ENCODE measurements at places on chromosomes 16 and 17. TPM values are rescaled to one million over a fixed set of nuclear protein-coding genes. Genes with fewer than 3 reads are reported as not detected.

GRCh38 chr16:3133844-3134243 is 985 bp upstream of the ZNF213 start:
- peak overlapping the region; percentile 99 for H3K4me3 ChIP-seq
- peaks cover 6% of the 10 kb centered on the region for H3K4me1 ChIP-seq
- 0 out of 2 replicates have a peak, but pooled peaks cover 3% of the 10 kb centered on the region for H3K36me3 ChIP-seq
- no peak overlapping the region for H3K27ac ChIP-seq
- no peaks in the 10 kb centered on the region for H3K27me3 ChIP-seq
- DNase-seq: no peak

EPOP gene
- total RNA-seq: 12.6 TPM

CORO1A gene
- total RNA-seq: 8.4 TPM

RBFOX1 gene
- total RNA-seq: not detected

MMP2 gene
- total RNA-seq: not detected

SLC6A4 gene
- not detected for total RNA-seq

DNA sequence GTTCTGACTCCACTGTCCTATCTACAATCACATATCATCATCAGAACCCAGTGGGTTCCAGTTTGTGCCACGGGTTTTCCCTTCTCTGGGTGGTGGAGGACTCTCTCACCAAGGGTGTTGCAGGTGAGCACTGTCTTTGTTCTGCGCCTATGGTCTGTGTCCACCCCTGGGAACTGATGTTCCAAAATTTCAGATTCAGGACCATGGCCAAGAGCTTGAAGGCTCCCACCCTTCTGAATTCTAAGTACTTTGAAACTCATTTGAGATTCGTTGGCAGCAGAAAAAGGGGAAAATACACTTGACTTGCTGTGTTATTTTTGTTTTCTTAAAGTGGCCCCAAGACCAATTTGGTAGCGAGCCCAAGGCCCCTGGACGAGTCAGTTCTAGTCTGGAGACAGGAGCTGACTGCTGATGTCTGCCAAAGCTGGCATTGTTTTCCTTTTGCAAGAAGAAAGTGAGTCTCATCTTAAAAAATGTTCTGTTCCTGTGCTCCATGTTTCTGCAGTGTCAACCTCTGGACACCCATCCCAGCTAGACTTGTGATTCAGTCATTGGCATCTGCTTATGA is 310.9 kb downstream of the HAPSTR1 start:
- no peaks in the 10 kb centered on the region for H3K27me3 ChIP-seq
- no peak overlapping the region for H3K4me3 ChIP-seq

DNA sequence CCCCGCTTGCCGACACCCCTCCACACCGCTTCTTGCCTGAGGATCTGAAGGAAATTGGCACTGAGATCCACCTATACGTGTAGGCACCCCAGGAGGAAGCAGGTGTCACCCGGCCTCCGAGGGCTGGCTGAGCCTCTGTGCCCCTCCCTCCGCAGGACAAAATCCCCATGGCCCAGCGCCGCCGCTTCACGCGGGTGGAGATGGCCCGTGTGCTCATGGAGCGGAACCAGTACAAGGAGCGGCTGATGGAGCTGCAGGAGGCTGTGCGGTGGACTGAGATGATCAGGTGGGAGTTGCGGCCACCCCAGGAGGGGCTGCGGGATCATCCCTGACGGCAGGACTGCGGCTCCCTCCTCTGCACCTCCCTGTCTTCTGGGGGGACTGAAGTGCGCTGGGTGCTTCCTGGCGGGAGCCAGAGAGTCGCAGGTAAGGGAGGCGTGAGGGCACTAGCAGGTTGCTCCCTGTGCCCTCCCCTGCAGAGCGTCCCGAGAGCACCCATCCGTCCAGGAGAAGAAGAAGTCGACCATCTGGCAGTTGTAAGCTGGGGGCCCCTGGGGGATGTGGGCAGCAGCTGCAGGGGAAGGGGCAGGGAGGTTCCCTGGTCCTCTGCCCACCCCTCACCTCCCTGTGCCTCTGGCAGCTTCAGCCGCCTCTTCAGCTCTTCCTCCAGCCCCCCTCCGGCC is 9.0 kb downstream of the NME3 start:
- no peaks in the 10 kb centered on the region for H3K4me1 ChIP-seq
- no peaks in the 10 kb centered on the region for H3K36me3 ChIP-seq
- H3K27ac ChIP-seq: no peak overlapping the region
- DNase-seq: no peak
- H3K4me3 ChIP-seq: no peak overlapping the region

ABCC6 gene
- total RNA-seq: 0.73 TPM

GRCh38 chr16:75593825-75594820 is 27.9 kb downstream of the GABARAPL2 start:
- H3K4me1 ChIP-seq: peaks cover 16% of the 10 kb centered on the region
- no peaks in the 10 kb centered on the region for H3K27me3 ChIP-seq
- H3K27ac ChIP-seq: peak overlapping the region; percentile 85
- DNase-seq: peak; percentile 84
- peak overlapping the region; percentile 30 for H3K4me3 ChIP-seq

DNA sequence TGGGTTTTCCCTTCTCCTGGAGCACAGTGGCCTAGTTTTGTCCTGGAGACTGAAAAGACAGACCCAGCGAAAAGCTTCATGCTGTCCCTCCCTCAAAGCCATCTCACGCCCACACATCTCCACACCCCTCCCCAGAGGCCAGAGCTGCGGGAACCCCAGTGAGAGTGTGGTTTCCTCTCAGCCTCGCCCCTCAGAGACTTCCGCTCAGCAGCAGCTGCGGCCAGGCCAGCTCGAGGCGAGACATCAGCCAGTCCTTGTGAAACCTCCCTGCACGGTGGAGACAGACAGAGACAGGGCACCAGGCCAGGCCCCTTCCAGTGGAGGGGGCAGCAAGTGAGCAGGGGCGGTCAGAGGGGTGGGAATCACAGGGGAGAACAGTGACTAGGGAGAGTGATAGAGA is 77.0 kb upstream of the TNRC6C start:
- H3K4me1 ChIP-seq: no peaks in the 10 kb centered on the region
- no peaks in the 10 kb centered on the region for H3K36me3 ChIP-seq
- no peak overlapping the region for H3K4me3 ChIP-seq
- DNase-seq: no peak

Measured in PC-3 (cell line).